ENCODE measurements at places on chromosomes 6 and 20.

GRCh38 chr6:135323202-135323668 is 142.1 kb downstream of the MYB start:
- no peak for DNase-seq

GRCh38 chr20:38325905-38326304 is 20.4 kb upstream of the LBP start:
- DNase-seq: no peak

DNA sequence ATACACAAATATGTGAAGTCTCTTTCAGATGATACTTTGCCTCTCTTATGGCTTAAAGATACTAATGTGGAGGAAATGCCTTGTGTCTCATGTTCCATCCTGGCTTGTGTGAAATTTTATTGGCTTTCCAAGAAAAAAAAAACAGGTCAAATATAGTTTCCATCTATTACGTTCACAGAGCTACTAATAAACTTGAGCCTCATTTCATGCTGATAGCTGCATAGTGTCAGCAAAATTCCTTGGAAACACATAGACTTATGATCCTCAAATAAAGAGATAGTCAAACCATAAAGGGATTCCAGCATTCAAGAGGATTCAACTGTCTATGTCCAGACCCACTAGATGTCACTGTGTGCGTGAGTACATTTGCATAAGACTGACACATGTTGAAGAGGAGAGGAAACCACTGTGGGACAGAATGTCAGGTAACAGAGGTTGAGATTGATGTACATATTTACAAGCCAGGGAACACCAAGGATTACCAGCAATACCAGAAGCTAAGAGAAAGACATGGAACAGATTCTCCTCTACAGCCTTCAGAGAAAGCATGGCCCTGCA is 266.6 kb downstream of the COL12A1 start:
- no peak for DNase-seq

GRCh38 chr6:21594416-21595281 is 1.1 kb downstream of the SOX4 start:
- peak; percentile 6 for DNase-seq

DNA sequence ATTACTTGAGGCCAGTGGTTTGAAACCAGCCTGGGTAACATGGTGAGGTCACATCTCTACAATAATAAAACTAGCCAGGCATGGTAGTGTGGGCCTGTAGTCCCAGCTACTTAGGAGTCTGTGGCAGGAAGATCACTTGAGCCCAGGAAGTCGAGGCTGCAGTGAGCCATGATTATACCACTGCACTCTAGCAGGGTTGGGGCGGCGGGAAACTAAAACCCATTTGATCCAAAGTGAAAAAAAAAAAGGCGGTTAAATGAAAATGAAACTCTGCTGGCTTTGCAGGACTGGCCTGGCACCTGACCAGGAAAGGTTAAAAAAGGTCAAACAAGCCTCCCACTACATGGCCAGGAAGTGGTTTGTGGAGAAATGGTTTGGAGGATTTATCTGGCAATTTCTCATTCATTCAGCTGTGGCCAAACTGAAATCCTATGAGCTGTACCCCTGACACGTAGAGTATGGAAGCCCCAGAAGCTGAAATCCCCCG is 36.6 kb downstream of the MTRES1 start:
- no peak for DNase-seq

DNA sequence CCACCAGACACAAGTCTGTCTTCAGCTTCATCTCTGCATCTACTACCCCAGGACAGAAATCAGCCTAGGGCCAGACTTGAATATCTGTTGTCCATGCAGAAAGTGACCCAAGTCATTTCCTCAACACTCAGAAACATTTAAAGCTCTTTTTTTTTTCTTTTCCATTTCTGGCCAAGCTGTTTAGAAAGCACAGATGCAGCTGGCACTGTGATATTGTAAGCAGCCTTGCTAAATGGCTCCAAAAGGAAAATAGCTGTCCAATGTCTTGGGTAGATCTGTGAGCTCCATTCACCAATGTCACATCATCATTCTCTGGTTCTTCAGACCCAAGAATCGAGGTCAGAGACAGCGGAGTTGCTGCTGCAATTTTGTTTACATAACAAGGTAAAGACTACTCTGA is 174.2 kb downstream of the PDE7B start:
- DNase-seq: no peak

- DNase-seq: no peak
Measured at GRCh38 chr20:1801225-1801928, 93.8 kb upstream of the SIRPA start.

- DNase-seq: no peak
Measured at GRCh38 chr20:36932476-36933426, 18.8 kb downstream of the SAMHD1 start.

DNA sequence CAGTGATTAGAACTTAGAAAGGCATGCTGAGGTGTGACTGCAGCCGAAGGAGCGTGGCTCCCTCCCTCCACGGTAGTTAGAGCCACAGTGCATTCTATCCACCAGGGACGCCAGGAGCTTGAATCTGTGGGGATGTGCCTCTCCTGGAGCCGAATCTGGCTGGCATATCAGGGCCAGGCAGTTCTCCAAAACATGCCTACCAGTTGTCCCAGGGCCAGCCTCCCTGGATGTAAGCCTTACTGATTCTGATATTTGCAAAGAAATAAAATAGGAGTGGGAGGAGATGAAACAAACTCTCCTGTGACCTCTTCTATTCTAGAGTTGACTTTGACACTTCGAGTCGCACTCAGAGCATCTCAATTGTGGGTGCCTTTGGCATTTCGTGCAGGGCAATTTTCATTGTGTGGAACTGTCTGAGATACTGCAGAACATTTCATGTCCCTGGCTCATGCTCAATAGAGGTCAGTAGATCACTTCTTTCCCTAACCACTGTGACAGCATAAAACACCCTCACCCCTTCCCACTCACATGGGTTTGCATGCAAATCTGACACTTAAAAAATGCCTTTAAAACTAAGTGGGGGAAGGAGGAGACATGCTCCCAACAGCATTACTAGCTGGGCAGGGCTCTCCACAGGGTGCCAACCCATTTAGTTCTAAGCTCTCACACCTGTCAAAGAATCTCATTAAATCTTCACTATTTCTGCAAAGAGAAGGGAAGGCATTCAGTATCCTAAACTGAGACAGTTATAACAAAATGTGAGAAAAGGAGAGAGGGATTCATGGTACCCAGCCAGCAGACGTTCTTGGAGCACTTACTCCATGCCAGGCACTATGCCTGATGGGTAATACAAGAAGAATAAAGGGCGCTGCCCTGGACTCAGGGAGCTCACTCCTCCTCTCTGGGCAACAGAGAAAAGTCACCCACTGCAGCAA is 378.9 kb downstream of the PREX1 start:
- DNase-seq: no peak

Measured in CD4-positive, alpha-beta T cell treated with Interleukin-2 at 100 ng/mL for 4 hours (primary cell).